DND-41 (cell line): ENCODE measurements at places on chromosomes 1 and 21.

DNA sequence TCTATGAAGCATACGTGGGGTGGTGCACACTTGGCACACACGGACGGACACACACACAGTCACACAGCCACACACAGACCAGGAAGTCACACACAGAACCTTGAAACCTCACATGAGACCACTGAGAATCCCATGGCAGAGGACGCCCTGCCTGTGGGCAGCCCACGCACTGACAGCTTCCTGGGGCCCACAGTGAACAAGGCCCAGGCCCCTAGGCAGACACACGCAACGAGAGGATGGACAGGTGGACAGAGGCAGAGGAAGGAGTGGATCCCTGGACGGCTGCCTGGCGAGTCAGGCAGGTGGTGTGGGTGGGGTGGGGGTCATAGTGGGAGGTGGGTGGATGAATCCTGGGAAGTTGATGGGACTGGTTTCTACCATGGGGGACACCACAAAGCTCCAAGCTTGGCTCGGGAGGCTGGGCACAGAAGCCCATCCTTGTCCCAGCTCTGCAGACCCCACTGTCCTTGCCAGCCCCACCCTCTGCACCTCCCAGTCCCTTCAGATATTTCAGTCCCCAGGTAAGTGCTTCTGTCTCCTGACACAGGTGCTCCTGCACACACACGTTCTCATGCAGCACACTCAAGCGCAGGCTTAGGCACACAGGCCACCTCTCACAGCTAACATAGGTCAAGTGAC, 49.1 kb downstream of the WNT9A start:
- DNase-seq: no peak

GRCh38 chr1:244456586-244456985, 4.5 kb upstream of the CATSPERE start:
- DNase-seq: no peak

- peak; percentile 33 for DNase-seq
These were observed 2.8 kb downstream of the ANKRD34A start for GRCh38 chr1:145961425-145962156.

DNA sequence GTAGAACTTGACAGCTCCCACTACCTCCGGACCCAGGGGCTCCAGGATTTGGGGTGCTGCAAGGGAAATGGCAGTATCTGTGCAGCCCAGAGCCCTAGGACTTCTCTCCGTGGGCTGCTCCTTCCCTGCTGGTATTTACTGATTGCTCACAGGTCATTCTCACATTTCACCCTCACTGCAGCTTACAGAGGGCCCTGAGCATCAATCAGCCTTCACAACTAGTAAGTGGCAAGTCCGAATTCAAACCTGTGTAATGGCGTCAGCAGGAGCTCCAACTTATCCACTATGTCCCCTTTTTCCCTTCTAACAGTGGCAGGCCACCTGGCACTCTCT, 32.4 kb downstream of the PIK3C2B start:
- DNase-seq: no peak

DNA sequence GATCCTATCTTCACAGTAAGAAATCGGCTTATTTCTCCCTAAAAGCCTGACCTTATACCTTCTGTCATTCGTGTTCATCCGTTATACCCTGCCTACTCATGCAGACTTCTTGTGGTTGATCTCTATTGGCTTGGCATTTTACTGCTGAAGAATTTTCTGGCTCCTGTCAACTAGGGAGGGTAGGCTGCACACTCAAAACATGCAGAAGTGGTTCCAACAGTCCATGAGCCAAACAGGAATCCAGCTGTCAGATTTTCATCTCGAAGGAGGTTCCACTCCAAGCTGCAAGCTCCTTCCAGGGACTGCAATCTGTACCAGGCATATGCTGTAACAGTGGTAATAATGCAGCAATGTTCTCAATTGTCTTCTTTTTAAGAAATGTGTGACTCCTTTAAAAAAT, 10.1 kb downstream of the DNAJC11 start:
- DNase-seq: no peak

DNA sequence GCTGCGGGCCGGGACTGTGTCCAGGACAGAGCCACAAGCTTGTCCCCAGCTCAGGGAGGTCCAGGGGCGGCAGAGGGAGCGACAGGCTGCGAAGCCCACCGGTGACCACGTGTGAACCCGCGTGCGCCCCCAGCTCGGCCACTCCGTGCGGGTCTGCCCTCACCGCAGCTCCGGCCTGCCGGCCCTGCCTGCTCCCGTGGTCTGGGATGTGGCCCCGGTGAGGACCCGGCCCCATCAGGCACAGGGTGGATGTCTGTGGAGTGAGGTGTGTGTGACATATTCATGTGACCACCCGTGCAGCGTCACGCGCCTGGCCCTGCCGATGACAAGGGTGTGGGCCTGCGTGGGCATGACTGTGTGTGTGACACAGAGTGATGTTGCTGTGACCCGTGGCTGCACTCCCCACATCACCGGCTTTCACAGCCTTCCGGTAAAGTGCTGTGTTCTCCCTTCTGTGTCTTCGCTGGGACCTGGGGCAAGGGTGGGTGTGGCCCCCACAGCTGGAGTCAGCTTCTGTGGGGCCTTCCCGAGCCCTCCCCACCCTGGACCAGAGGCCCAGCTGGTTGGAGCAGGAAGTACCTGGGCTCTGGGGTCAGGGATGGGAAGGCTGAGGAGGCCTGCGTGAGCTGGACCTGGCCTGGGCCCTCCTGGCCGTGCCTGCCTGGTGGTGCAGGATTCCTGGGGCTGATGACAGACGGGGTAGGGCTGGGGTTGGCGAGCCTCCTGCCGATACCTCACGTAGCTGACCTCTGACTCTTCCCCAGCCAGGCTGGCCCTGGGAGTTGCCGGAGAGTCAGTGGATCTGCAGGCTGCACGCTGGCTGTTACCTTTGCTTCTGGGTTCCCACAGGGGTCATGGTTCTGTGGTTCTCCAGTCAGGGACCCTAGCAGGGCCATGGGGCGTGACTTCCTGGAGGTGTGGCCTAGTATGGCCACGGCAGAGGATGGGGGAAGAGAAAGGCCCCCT, 4.1 kb downstream of the RNF223 start:
- DNase-seq: no peak

DNA sequence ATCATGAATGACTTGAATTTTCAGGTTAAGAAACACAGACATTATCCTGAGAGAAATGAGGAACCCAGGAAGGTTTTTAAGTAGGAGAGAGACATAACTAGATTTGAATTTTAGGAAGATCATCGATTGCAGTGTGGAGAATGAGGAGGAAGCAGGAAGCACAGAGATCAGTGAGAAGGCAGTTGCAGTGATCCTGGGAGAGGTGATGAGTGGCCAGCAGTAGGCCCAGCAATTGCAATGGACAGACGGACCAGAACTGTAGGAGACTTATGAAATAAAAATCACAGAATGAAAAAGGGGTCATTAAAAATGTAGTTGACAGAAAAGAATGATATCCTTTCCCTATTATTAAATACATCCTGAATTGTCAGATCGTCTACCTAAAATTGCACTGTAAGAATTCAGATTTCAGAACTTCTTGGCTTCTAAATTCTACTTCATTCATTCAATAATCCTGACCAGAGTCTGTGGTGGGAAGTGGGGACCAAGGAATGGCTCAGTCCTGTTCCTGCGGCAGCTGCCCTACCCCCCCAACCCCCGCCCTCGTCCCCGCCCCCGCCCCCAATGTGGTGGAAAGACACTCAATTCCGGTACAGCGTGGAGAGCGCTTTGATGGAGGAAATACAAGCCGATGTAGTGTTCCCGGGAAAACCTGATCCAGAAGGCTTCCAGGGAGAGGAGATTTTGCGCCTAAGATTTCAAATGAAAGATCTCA, 35.1 kb downstream of the SLC2A1 start:
- no peak for DNase-seq

DNA sequence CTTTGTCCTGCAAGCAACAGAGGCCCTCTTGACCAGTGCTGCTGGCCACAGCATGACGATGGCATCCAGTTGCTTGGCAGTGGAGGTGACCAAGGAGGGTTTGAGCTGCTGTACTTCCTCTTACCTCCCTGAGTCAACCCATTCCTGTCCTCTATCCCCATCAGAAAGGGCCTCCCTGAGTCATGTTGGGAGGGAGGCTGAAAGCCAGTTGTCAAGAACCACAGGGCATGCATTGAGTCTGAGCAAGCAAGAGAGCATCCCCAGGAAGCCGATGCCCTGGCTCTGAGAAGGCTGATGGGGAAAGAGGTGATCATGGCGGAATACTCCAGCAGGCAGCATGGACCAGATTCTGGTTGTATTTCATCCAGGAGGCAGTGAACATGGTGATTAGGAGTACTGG, 69.6 kb downstream of the LACTBL1 start:
- DNase-seq: no peak

DNA sequence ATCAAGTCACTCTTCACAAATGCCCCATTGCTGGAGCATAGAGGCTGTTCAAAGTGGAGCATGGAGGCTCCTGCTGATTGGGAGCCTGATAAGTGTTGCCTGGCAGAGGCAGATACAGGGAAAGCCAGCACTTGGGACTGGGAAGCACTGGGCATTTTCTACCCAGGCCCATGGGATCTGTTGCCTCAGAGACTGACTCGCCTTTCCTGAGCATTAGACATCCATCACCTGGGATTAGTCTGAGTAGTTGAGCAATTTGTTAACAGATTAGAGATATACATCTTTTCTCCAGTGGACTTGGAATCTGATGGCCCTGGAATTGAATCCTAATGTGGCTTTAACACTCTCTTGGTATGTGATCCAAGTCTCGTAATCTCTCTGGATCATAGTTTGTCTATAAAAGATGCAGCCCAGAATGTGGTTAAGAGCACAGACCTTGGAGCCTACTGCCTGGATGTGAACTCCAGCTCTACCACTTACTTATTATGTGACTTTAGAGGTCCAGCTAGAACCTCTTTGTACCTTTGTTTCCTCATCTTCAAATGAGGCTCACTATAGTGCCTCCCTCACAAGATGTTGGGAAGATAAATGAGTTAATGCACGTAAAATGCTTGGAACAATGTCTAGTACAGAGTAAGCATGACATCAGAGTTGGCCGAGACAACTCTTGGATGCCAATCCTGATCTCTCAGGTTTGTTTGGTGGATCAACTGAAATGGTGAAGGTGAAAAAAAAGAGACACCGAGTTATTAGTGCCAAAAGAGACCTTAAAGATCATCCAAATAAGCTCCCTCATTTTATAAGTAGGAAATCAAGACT, 38.3 kb upstream of the NRDC start:
- no peak for DNase-seq
